Lung (tissue), 17 donors: ENCODE measurements at places on chromosomes 16 and 17. TPM values are rescaled to one million over a fixed set of nuclear protein-coding genes. Genes with fewer than 3 reads are reported as not detected.

GRCh38 chr17:56779322-56779721 is 54.4 kb downstream of the C17orf67 start:
- no peak for DNase-seq

DNA sequence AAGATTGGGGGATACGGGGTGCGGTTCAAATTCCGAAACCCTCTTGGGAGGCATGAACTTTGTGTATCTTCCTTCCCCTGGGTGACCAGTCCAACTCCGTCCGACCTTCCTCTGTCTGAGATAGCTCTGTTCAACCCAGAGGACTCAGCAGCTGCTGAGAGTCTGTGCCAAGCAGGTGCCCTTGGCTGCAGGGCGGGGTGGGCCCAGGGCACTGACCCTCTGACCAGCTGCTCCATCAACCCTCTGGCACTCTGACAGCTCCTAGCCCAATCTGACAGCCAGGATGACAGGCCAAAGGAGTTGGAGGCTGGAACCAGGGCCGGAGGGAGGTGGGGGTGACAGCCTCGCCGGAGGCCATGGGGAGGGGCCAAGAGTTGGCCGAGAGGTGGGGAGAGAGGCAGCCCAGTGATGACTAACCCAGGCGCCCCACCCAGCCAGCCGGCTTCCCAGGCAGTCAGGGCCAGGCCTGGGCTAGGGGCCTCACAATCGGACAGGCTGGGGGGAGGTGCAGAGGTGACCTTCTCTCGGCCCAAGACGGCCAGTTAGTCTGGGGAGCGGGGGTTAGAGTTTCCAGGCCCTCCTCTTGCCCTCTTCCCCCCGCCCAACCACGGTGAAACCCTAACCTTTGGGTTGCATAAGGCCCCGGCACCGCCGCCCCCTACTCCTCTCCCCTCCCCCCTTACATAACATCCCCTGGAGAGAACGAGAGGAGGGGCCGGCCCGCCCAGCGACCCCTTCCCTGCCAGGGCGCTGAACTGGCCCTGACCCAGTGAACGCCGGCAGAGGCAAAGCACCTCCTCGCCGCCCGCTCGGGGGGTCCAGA is 5.0 kb upstream of the TLCD2 start:
- DNase-seq: peak; percentile 38

GRCh38 chr17:79202480-79202879 is 127.9 kb downstream of the ENGASE start:
- no peak for DNase-seq

DNA sequence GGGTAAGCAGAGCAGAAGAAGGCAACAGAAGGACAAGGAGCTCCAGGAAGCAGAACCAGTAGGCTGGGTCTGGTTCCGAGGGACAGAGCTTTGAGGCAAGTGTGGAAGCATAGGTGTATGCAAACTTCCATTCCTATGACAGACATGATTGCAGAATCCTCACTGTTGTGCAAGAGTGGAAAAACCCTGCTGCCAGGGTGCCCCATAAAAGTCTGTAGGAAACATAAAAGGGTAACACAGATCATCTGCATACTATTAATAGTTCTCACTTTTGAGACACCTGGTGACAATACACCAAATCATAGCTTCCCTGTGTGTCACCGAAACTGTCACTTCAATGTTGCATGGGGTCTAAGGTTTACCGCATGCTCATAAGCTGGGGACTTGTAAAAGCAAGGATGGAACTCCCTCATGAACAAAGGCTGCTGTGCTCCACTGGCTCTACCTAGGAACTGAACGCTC is 39.7 kb downstream of the ARHGAP17 start:
- no peak for DNase-seq

DNA sequence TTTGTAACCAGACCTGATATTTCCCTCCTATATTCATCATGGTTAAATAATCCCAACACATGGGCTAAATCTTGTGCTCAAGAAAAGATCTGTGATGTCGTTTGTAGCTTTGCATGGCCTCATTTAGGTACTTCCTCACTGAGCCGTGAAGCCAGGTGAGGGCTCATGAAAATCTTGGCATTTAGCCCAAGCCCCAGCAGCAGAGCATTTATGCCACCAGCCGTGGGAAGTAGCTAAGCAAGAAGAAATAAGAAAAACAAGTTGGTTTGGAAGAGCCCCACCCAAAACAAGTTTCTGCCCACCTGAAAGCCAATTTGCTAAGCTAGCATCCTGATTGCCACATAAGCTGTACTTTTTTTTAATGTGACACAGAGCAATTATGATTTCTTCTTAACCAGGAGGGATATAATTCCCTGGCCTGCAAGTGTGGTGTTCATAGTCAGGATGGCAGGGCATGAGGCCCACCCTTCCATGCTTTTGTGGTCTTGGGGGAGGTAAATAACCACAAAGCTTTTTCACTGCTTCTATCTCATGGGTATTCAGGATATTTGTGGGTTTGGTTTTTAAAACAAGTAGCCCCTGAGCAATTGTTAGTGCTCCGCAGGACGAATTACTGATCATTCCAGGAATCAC is 10.5 kb downstream of the TMIGD1 start:
- no peak for DNase-seq

GRCh38 chr16:81451753-81452680 is 7.4 kb downstream of the CMIP start:
- no peak for DNase-seq

Gene YBX2
- 0.28 TPM for total RNA-seq

DNA sequence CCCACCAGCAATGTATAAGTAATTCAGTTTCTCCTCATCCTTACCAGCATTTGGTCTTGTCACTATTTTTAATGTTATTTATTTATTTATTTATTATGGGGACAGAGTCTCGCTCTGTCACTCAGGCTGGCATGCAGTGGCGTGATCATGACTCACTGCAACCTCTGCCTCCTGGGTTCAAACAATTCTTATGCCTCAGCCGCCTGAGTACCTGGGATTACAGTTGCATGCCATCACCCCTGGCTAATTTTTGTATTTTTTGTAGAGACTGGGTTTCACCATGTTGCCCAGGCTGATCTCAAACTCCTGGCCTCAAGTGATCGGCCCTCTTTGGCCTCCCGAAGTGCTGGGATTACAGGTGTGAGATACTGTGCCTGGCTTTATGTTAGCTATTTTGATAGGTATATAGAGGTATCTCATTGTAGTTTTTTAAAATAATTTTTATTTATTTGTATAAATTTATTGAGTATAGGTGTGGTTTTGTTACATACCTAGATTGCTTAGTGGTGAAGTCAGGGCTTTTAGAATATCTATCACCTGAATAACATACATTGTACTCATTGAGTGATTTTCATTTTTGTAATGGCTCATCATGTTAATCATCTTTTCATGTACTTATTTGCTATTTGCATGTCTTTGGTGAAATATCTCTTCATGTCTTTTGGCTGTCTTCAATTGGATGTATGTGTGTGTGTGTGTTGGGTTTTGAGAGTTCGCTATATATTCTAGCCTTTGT is 53.3 kb downstream of the TANC2 start:
- DNase-seq: no peak

Gene IRF8
- total RNA-seq: 36.2 TPM
